NCI-H1105 treated with DMSO at 0.1 percent for 48 hours (cell line): ENCODE measurements at places on chromosomes 2 and 18.

DNA sequence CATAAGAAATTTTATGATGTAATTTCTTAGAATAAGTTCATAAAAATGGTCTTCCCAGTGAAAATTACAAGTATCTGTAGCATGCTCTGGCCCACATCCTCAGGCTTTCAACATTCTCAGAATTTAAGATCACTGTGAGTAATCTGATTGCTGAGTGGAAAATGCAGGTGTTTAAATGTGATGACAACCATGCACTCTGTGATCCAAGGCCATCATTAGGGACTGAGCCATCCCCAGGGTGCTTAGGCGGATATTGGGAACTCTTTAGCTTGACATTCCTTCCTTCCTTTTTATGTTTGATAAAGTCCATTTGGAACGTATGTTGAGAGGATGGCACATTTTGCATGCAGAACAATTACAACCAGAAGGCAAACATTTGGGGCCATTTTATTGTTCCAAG, 95.5 kb downstream of the ARL4C start:
- DNase-seq = no peak

DNA sequence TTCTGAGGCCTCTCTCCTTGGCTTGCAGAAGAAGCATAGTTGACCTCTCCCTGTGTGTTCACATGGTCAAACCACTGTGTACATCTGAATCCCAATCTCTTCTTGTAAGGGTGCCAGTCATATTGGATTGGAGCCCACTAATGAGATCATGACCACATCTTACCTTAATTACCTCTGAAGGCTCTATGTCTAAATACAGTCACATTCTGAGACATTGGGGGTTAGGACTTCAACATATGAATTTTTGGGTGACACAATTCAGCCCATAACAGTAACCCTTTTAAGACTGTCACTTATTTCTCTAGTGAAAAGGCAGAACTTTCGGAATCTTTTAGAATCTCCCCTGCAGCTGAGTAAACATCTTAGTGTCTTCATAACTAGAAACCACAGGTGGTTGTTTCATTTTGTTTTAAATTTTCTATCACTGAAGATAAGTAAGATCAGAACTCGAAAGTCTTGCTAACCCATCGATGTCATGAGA, 33.3 kb downstream of the BMP10 start:
- no peak for DNase-seq

DNA sequence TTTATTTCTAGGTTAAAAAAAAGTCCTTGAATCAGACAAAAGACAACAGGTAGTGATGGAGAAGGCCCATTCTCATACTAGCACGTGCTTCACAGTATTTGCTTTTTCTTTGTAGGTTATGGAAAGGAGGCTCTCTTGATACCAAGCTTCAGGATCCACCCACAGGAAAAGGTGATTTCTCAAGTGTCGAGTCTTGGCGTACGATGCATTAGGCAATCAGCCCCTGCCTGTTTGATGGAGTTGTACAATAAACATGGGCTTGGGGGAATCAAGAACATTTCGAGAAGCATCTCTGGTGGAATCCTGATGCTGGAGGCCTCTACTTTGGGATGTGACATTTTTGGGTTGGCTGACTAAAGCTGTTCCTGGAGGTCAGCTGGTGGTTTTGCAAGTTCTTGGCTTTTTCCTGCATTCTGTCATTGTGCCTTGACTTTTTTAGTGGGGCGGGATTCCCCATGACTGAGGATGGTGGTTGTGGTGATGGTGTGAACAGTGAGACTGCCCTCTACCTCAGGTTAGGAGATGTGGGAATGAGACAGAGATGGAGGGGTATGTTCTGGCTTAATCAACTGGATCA, 231.5 kb upstream of the SPRED2 start:
- no peak for DNase-seq

GRCh38 chr18:34744569-34744968, 34.5 kb downstream of the DTNA start:
- no peak for DNase-seq

- no peak for DNase-seq
Measured at GRCh38 chr2:199441759-199442158, 16.0 kb downstream of the SATB2 start.

- no peak for DNase-seq
Measured at GRCh38 chr2:3762771-3763447, 59.5 kb downstream of the DCDC2C start.

- DNase-seq = no peak
Measured at GRCh38 chr18:36269157-36269556, 28.4 kb upstream of the FHOD3 start.

- no peak for DNase-seq
Measured at GRCh38 chr18:79395308-79395640, 456 bp upstream of the NFATC1 start.

GRCh38 chr2:178629463-178629862, 149.2 kb downstream of the PLEKHA3 start:
- no peak for DNase-seq

- peak; percentile 33 for DNase-seq
Measured at GRCh38 chr18:6659963-6660725, 69.4 kb upstream of the ARHGAP28 start.

- no peak for DNase-seq
Measured at GRCh38 chr18:48864876-48865275, 85.9 kb downstream of the SMAD7 start.

GRCh38 chr2:86049529-86049928, 56.2 kb downstream of the POLR1A start:
- no peak for DNase-seq

DNA sequence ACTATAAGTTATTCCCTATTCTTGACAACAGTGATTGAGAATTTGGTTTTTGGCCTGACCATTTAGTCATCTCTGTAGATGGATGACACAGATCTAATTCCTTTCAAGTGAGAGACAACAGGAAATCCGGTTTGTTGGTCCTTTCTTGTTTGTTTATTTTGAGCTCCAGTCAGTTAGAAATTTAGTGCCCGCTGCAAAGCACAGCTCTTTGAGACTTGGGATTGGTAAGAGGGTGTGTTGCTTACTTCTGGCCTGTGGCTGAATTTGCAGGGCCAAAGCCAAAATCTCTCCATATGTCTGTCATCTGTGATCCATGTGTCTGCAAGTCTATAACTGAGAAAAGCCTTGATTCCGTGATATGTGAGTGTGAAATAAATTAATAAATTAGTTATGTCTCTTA, 74.3 kb downstream of the BIN1 start:
- DNase-seq = no peak

DNA sequence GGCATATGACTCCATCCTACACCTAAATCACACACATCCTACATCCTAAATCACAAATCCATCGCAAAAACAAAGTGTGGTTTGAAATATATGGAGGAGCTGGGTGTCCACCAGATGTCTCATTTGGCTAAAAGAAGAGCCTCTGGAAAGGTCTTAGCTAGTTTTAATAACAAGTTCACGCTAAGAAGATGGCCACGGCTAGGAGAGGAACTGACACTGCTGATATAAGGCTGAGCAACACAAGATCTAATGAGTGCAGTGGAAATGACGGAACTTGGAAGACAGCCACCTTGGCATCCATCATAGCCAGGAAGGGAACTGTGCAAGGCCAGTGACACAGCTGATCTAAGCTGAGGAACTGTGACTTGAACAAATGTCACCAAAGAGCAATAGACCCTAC, 60.0 kb upstream of the AGAP1 start:
- no peak for DNase-seq

- DNase-seq = no peak
Measured at GRCh38 chr2:111208639-111209038, 87.9 kb downstream of the BCL2L11 start.

- DNase-seq = peak; percentile 22
Measured at GRCh38 chr18:5841518-5841917, 53.8 kb downstream of the TMEM200C start.

GRCh38 chr2:162390801-162391200, 46.9 kb downstream of the GCA start:
- no peak for DNase-seq
